NCI-H226 (cell line): ENCODE measurements at places on chromosomes 7 and 10.
A peak's percentile ranks its signal among the peaks of the same experiment; 100 is the strongest.

DNA sequence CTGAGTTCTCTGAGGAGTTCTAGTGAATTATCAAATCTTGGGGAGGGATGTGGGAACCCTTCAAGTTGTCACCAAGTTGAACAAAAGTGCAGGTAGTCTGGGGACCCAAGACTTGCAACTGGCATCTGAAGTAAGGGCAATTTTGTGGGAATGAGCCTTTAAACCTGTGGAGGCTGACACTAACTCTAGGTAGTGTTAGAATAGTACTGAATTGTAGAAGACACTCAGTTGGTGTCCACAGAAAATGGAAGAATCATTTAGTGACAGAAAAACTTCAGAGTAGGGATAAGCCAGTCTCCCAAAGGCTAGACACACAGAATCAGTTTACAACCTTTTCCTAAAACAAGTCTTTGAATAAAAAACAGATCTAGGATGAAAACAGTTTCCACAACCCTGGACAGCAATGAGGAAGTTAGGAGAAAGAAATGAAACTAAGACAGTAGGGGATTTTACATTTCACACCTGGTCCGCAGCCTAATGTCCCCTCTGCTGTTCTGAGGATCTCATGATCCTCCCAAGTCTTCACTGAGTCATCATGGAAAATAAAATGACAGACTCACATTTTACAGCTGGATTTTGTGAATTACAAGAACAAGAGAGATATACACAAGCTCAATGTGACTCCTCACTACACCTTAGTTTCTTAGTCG, 23.0 kb upstream of the ING3 start:
- DNase-seq, result no peak

- no peak for DNase-seq
These were observed 14.7 kb upstream of the CSGALNACT2 start for GRCh38 chr10:43123361-43124093.

DNA sequence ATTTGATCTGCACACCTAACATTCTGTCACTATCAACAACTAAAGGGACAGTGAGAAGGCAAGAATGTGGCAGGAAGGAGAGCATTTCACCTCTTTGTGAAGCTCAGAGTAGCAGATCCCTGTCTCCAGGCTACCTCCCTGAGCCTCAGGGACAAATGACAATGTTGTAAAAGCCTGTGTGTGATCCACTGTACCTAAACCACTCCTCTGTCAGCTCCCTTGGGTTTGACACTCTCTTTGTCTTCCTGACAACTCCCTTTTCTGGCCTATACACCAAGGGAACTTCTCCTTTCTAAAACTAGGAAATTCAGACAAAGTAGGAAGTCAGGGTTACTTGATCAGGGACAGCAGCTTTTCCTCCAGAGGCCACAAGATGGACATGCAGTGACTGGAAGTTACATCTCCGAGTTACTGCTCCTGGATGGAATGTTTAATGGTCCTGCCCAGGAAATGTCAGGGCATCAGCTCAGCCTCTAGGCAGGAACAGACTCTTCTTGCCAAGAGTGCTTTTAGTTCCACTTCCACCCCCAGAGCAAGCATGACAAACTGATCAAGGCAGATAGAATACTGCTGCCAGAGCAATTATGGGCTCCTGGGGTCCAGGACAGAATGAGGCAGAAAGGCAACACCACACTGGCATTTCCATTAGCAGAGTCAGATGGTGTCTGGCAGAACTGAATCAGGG, 1014.5 kb upstream of the LRRTM3 start:
- no peak for DNase-seq

GRCh38 chr10:13613519-13613918, 26.8 kb downstream of the PRPF18 start:
- DNase-seq, result peak; percentile 20

GRCh38 chr7:17506596-17506995, 208.1 kb downstream of the AHR start:
- no peak for DNase-seq

GRCh38 chr10:79272353-79272752, 74.9 kb upstream of the PPIF start:
- no peak for DNase-seq

DNA sequence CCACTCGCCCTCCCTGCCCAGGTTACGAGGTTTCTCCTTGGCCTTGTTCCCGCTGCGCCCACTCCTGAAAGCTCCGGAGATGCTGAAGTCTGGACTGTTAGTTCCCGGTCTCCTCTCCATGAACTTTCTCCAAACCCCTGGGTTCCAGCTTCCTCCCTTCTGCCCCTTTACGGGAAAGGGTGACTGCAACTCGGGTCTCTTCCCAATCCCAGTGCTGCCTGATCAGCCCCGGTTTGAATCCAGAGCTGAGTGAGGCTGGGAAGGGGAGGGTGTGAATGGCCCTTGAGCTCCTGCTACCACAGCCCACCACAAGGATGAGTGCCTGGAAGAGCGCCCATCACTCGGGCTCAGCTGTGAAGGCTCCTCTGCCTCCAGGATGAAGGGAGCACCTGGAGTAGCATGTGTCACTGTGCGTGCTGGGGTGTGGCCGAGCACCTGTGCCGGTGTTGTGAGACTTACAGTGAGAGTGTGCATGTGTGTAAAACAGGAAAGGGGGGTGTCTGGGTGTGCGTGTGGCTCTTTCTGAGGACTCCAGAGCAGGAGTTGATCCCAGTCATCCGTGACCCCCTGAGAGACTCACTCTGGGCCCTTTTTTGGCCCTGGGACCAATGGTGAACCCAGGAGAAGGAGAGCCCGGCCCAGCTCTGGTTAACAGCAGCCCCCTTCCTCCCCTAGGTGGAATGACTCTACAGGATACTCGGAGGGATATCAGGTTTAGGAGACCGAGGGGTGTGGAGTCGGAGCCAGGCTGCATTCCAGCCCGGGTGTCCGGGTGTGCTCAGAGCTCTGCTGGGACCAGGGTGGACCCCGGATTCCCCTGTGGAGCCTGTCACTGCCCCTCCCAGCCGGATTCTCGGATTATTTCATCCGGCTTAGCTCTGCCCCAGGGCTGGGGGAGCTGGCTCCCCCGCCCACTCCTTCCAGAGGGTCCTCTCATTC, 1.1 kb upstream of the ZNF467 start:
- DNase-seq, result no peak

DNA sequence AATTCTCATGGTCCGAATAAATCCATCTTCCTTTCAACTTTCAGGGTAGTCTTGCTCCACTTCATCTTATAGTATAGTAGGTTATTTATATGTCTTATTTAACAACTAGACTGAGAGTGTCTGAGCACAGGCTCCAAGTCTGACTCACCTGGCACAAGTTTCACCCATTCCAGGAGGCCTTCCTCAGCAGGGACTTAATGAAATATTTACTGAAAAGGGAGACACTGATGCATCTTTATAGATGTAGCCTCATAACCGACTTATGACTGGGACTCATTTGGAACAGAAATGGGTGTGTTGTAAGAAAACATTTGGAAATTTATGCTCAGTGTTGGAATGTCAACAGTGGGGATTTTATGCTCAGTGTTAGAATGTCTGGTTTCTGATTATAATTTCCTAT, 59.9 kb downstream of the CH25H start:
- peak; percentile 72 for DNase-seq

DNA sequence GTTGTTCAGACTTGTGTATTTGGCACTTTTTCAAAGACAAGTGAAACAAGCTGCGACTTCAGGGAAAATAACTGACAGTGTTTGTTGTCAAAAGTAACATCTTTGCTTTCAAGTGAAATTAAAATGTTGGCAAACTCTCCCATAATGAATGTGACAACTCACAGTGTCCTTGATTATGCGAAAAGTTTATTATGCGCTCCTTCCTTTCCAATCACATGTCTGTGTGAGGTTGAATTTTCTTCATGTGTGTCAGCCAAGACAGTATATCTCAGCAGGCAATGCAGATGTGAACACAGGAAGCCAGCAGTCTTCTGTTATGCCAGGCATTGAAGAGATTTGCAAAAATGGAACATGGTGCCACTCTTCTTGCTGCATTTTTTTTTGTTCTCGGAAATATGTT, 28.7 kb downstream of the FBH1 start:
- DNase-seq, result no peak

DNA sequence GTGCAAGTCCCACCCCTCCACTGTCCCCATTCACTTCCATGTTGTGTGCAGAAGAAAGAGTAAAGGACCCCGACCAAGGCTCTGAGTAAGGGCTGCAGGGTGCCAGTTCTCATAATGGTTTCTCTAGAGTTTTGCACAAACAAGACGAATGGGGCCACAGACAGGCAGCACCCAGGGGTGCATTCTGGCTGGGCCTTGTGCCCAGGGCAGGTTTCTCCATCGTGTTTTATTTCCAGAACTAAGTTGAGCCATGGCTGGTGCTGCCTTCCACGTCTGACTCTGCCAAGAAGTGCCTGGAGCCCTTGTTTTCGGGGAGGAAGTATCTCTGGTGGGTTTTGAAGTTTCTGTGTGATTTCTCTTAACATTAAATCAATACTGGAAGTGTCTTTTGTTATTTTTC, 95.0 kb upstream of the SDK1 start:
- no peak for DNase-seq

DNA sequence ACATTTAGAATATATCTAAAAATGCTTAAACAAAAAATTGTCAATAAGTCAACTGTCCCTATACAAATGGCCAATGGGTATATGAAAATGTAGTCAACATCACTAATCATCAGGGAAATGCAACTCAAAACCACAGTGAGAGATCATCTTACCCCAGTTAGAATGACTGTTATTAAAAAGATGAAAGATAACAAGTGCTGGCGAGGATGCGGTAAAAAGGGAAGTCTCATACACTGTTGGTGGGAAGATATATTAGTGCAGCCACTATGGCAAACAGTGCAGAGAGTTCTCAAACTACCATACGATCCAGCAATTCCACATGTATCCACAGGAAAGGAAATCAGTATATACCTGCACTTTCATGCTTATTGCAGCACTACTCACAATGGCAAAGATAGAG, 48.6 kb upstream of the APBB1IP start:
- DNase-seq, result no peak
